ENCODE measurements at places on chromosomes 1 and 21.

- no peak for DNase-seq
Observed at GRCh38 chr21:17780539-17780938, 38.6 kb downstream of the C21orf91 start.

- DNase-seq: no peak
Observed at GRCh38 chr1:25533775-25534409, 9.5 kb upstream of the LDLRAP1 start.

- DNase-seq: no peak
Observed at GRCh38 chr1:105591681-105592080, 1464.8 kb upstream of the PRMT6 start.

DNA sequence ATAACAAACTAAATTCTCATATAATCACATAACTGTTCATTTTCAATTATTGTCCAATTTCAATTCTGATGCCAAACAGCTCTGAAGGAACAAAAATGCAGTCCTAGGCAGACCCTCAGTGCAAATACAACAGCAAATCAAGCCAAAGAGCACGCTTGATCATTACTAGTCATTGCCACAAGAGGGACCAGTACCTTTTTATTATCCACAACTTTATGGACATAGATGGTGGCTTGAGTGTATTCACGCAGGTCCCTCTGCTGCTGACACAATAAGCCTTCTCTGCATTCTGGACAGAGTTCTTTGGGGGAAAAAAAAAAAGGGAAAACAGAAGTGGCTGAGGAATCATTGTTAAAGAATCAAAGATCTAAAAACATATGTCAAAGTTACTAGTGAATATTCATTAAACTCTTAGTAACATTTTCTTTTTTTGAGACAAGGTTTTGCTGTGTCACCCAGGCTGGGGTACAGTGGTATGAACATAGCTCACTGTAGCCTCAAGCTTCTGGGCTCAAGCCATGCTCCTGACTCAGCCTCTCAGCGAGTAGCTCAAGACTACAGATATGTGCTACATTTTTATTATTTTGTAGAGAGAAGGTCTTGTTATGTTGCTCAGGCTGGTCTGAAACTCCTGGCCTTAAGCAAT is 34.3 kb upstream of the RAP1GAP start:
- peak; percentile 20 for DNase-seq

- DNase-seq: no peak
Observed at GRCh38 chr1:205706601-205707502, 26.5 kb upstream of the SLC45A3 start.

DNA sequence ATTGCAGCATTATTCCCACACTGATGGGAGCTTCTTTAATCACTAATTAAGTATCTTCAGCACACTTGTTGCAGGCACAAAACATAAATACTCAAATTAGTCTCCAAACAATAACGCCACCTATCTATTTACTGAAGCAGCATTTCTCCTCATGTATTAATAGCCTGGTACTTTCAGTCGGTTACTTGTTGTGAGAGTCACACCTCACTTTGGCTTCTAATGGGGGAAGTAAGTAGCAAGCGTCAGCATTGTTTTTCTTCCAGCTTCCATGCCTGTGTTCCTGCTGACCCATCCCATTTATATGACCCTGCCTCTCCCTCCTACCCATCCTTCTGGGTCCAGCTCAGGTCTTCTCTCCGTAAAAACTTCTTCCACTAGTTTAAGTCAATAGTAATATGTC is 31.9 kb upstream of the DENND1B start:
- no peak for DNase-seq

- no peak for DNase-seq
Observed at GRCh38 chr1:67522001-67522441, 91.8 kb upstream of the SERBP1 start.
